ENCODE measurements at places on chromosomes 12 and 14. TPM values are rescaled to one million over a fixed set of nuclear protein-coding genes. Genes with fewer than 3 reads are reported as not detected.
A peak's percentile ranks its signal among the peaks of the same experiment; 100 is the strongest.

- no peak for DNase-seq
These were observed 768 bp downstream of the OXA1L start for GRCh38 chr14:22767323-22767589.

DNA sequence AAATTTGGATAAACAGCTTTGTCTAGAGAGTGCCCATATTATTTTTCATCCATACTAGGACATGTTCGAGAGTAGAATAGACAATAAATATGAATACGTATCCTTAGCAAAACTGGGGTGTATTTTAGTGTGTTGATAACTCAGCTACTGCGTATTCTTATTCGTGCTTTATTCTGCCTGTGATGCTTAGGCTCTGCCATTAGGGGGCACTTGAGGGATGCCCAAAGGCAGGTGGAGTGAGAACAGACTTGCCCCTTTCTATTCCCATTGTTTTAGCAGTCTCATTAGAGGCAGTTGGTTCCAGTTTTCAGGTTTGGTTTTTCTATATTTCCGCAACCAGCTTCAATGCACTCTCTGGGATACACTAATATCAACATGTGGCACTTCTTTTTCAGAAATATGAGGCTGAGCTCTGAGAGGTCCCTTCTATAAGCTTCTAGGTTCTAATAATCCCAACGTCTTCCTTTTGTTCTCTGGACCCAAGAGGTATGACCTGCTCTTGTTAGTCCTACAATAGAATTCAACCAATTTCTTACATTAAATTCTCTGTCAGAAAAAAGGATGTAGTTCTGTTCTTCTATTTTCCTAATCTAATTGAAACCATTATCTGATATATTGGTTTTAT, 985.7 kb upstream of the FBXO33 start:
- peak; percentile 16 for DNase-seq

DNA sequence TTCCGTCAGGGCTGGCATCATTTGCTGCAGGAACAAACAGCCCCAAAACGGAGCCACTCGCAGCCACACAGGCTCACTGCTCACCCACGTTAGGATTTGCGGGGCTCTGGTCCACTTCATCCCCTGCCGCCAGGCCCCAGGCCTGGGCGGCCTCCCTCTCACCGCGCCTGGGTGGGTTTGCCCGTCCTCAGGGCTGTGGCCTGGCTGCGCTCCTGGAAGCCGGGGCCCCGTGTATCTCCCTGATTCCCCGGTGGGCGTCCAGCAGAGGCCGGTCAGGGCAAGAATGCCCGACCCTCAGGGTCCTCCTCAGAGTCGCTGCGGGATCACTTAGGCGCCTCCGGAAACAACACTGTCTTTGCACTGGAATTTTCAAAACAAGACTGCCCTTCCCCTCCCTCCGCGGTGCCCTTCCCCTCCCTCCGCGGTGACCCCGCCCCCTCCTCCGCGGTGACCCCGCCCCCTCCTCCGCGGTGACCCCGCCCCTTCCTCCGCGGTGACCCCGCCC, 15.7 kb upstream of the FBRSL1 start:
- no peak for DNase-seq

- peak; percentile 95 for DNase-seq
These were observed at the start of gene CCND2 for GRCh38 chr12:4273652-4274395. Gene CCND2, plus strand, starts transcription at chr12:4273762. Its CDS starts 279 bp downstream, at chr12:4274041.

DNA sequence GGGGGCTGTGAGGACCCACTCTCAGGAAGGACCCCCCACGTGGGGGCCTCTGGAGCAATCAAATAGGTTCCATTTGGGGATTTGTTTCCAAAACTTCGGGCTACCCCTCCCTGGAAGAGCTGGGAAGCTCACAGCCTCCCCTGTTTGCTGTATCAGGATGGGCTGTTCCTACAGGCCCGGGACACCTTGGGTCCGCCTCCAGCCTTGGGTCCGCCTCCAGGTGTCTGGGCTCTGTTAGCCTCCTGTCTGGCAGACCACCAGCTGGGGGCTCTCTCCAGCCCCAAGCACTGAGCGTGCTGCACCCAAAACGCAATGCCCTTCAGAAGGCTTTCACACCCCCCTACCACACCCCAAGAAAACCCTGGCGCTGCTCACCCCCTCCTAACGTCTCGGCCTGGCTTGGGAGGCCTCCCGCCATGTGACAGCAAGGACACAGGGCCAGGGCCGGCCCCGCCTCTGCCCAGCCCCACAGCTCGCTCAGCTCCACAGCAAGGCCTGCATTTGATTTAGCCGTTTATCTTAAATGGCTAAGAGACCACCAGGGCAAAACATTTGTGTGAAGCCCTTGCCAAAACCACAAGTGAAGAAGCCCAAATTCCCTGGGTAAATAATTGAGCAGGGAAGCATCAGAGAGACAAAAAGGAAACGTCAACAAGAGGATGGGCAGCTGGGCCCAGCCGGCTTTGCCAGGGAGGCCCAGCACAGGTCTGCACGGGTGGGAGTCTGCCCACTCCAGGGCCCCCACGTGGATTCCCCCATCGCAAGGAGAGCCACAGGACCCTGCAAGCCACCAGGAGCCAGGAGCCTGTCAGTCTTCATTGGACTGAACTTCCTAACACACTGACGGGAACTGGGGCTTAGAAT, 39.9 kb downstream of the BCL11B start:
- DNase-seq = peak; percentile 42

GRCh38 chr12:54147186-54147585, 41.6 kb downstream of the SMUG1 start:
- DNase-seq = no peak

DNA sequence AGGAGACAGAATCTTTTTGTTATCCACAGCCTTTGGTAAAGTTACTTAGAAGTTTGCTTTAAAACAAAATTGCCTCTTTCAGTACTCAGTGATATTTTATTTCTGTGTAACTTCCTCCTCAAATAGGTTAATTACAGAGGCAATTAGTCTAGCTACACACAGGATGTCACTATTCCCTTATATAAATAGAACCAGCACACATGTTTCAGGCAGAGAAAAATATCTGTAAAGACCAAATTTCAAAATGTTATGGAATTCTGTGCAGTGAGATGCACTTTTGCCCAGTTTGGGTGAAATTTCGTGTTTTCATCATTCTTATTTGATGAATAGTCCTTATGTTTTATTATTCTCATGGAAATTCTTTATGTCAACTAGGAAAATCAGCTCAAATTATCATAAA, 410.6 kb upstream of the SOX5 start:
- DNase-seq = no peak

The CSAD gene
- polyA plus RNA-seq = 140 TPM

DNA sequence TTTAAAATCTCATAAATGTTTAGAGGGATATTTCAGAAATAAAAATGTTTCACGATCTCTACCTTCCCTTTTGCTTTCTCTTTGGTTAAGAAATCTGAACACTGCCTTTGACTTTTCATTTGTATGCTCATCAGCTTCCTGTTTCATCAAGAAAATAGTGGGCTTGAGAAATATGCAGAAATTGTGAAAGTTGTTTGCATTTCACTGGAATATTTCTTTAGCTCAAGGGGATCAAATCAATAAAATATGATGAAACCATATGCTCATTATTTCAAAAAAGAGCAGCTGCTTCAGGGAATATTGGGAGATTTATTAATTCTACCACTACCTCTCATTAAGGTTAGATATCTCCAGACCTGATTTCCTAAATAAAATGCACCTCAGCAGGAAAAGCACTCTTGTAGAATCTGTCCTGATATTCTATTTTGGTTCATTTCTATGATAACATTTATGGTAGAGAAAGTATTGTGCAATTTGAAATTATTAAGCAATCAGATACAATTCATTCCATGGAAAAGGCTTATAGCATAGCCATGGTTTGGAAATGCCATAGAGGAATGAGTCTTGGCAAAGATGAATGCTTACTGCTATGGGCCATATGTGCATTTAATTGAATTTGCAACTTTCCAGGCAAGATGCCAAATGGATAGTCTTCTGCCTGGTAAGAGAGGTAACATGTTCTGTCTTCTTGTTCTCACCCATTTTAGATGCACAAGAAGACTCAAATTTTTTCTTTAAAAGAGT, 212.6 kb upstream of the SLC16A7 start:
- DNase-seq = no peak
